ENCODE measurements at places on chromosomes 4 and X.
A peak's percentile ranks its signal among the peaks of the same experiment; 100 is the strongest.

- no peak for DNase-seq
Observed at GRCh38 chrX:130563476-130563875, 161.7 kb downstream of the RBMX2 start.

- DNase-seq: peak; percentile 51
Observed at GRCh38 chr4:105815701-105816100, 79.6 kb upstream of the NPNT start.

DNA sequence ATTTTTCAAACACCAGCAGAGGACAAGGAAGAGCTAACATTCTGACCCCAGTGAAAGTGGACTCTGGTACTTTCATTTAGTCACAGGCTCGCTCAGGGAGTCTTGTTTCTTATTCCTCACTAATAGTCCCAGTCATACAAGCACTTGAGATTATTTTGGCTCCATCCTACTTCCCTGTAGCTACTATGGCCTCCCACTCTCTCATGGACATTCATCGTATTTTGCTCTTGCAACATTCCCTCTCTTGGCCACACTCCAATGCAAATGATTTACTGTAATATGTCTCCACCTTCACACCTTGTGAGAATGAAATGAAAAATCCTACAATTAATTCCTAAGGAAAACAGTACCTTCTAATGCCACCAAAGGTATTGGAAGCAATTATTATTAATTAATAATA lies 21.3 kb downstream of the PLRG1 start:
- no peak for DNase-seq

DNA sequence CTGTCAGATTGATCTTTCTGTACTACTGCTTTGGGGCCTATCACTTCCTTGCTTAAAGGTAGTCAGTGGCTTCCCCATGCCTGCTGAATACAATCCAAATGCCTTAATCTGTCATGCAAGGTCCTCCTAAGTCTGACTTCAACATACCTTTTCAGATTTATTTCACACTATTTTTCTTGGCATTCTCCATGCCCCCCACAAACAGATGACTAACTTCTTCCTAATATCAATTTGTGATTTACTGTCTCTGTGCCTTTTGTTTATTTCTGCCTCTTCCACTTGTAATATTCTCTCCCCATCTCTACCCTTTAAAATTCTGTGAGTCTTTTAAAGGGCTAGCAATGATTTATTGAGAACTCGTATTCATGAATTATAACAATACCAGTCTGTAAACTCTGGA lies 41.8 kb downstream of the OCRL start:
- DNase-seq: no peak

DNA sequence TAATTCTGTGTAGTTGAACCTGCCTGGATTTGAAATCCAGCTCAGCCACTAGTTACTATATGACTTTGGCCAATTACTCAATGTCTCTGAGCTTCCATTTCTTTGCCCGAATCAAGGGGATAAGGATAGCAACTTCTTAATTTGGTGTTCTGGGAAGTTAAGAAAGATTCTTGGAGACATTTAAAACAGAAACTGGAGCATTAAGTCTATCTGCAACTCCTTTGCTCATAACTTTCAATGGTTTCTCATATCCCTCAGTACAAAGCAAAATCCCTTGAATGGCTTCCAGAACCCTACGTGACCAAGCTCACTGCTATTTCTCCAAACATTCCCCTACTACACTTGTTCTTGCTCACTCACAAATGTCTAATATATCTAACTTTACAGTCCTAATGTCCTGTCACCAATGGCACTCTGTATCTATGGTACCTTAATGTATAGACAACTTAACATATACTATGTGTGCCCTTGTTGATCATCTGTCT lies 849.1 kb upstream of the SLIT2 start:
- peak; percentile 43 for DNase-seq

DNA sequence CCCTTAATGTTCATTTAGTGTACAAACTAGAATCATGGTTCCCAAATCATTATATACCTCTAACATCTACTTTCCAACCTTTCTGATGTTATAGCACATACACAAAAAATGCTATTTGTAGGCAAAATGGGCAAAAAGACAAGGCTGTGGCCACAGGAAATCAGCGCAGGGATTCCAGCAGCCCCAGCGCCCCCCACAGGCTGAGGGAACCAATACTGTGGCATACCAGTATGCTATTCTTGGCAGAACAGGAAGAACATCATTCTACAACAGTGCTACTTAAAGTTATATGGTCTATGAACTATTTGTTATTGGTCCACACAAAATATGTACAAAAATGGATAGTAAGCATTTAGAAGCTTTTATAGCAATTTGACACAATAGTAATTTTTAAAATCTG lies 25.3 kb downstream of the STEEP1 start:
- no peak for DNase-seq

- no peak for DNase-seq
Observed at GRCh38 chr4:147456706-147457105, 24.2 kb upstream of the EDNRA start.

- DNase-seq: no peak
Observed at GRCh38 chr4:123444290-123444731, 47.7 kb downstream of the SPRY1 start.

GRCh38 chr4:39044364-39044955 lies 12.3 kb upstream of the TMEM156 start:
- DNase-seq: peak; percentile 84

DNA sequence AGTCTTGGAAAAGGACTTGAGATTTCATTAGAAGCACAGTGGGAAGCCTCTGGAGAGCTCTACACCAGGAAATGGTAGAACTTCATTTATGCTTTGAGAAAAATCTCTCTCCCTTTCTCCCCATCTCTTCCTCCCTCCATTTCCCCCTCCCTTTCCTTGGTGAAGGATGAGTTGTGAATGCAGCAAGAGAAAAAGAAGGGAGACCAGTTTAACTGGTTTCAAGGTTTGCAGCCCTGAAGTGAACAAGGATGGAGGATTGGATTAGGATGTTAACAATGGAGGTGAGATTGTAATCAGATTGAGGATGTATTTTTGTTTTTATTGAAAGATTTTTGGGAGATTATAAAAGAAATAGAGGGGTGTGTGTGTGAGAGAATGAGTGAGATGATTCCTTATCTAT lies 99.5 kb downstream of the ANK2 start:
- no peak for DNase-seq

DNA sequence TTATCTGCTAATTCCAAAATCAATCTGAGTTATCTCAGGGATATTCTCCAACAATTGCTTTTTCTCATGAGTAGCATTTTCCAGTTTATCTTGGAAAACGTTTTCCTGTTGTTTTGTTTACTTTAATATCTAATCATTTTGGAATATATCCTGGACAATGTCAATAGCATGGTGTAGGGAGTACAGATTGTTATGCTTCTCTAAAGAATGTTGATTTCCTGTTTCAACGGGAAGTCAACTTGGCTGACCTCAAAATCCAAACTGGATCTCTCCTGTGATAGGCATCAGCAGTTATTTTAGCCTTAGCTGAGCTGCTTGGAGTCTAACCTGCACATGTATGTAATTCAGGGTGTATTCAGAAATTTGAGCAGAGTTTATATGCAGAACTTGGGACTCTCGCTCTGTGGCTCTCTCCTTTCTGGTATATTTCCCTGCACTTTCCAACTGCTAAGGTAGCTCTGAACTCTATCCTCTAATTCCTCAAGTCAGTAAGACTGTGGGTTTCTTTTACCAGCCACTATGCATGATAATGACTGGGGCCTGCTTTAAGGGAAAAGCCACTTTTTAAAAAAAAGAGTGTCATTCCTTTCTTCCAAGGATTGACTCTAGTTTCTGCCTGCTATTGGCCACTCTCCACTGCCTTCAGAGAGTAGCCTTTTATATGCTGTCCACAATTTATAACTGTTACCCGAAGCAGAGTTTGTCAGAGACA lies 7.7 kb downstream of the PRSS48 start:
- DNase-seq: no peak

DNA sequence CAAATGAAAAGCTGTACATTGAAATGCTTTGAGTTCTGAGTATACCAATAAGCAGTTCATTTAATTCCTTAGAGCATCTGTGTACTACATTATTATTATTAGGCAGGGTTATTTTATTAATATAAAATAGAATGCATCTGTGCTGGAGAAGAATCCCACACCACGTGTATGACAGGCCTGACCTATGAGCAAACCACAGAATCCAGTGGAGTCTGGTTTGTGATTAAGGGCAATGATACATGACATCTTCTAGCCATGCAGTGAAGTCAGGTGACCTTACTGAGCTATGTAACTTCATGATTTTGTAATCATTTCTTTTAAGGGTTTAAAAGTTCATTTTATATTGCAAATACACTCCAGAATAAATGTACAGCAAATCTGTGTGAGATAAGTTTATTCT lies 1165.0 kb upstream of the TENM3 start:
- peak; percentile 42 for DNase-seq
